A549 treated with AZD2906 at 1 μM for 4 hours (cell line): ENCODE measurements at places on chromosomes 1 and 21. TPM values are rescaled to one million over a fixed set of nuclear protein-coding genes. Genes with fewer than 3 reads are reported as not detected.

The MRAP gene
- total RNA-seq = not detected in 5 replicates

The NES gene
- 0.97 to 1.2 TPM (median 1.1 TPM) in 5 replicates for total RNA-seq

The RUNX3 gene
- 4.7 to 6.0 TPM (median 5.6 TPM) in 5 replicates for total RNA-seq

The ORC1 gene
- total RNA-seq = 22.0 to 27.7 TPM (median 23.6 TPM) in 5 replicates

The RGS7 gene
- 0.02 to 0.03 TPM (median 0.02 TPM) in 3 of 5 replicates, not detected in the others for total RNA-seq
